Stomach (tissue), 19 donors: ENCODE measurements at places on chromosomes 11 and 22. TPM values are rescaled to one million over a fixed set of nuclear protein-coding genes. Genes with fewer than 3 reads are reported as not detected.

- no peak for DNase-seq
- H3K27me3 ChIP-seq: no peaks in the 10 kb centered on the region
- peaks cover 32% of the 10 kb centered on the region for H3K36me3 ChIP-seq
- H3K4me3 ChIP-seq: no peak overlapping the region
Observed at GRCh38 chr22:33431300-33431699, 373.1 kb upstream of the SYN3 start.

- no peaks in the 10 kb centered on the region for H3K36me3 ChIP-seq
- DNase-seq: no peak
- H3K27me3 ChIP-seq: no peaks in the 10 kb centered on the region
- no peak overlapping the region for H3K4me3 ChIP-seq
Observed at GRCh38 chr11:14140991-14141390, 178.5 kb downstream of the SPON1 start.

GRCh38 chr11:27421819-27422494 is 50.6 kb downstream of the LGR4 start:
- DNase-seq: no peak
- peaks cover 4% of the 10 kb centered on the region for H3K4me1 ChIP-seq
- H3K27ac ChIP-seq: peak overlapping the region; percentile 69
- no peaks in the 10 kb centered on the region for H3K36me3 ChIP-seq
- H3K4me3 ChIP-seq: no peak overlapping the region
- no peaks in the 10 kb centered on the region for H3K27me3 ChIP-seq

DNA sequence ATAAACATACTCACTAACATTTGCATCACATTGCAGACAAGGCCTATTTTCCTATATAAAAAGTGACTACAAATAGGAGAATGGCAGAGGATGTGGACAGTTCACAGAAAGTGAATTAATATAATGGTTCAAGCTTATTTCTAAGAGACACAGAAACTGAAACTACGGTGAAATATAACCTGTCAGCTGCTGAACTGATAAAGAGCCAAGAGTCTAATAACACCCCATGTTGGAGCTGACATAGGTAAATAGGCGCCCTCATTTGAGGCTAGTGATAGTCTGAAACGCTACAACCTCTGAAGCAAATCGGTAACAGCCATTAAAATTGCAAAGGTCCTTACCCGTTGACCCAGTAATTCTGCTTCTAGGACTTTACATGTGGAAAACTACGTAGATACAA is 14.0 kb downstream of the AP1B1 start:
- DNase-seq: no peak
- H3K36me3 ChIP-seq: peaks cover 26% of the 10 kb centered on the region
- H3K27ac ChIP-seq: no peak overlapping the region

DNA sequence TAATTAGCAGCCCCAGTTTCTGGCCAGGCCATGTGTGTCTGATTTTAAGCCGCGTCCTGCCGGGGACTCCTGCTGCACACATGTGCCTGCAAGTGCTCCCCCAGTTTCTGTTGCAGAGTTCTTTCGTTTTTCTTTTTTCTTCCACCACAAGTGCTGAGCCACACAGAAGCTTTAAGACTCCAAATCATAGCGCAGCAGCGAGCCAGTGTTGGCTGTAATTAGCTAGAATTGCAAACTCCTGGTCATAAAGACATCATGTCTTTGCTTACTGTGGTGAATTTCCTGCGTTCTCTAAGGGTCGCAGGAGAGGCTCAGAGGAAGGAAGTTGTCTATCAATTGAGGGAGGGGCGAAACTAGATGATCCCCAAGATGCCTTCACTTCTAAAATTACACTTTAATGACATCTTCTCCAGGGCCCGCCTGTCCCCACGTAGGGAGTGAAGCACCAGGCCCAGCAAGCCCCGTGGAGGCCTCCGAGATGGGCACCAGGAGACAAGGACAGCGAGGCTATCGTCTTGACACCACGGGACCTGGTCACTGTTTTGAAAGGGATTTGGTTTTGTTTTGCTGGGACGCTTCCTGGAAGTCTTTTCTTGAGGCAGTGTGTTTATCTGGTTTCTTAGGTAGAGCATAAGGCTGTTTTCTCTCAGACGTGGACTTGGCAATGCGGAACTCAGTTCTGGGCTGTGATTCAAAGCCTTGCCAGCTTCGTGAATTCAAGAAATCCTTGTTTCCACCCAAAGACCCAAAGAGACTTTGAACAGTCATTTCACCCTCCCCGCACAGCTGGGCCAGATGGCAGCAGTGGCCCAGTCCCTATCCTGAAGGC is 71.8 kb downstream of the UBASH3B start:
- no peaks in the 10 kb centered on the region for H3K36me3 ChIP-seq
- no peak overlapping the region for H3K4me3 ChIP-seq
- DNase-seq: no peak
- H3K4me1 ChIP-seq: peaks cover 15% of the 10 kb centered on the region

GRCh38 chr22:37659066-37659896 is 758 bp downstream of the PDXP start:
- H3K4me3 ChIP-seq: peak overlapping the region; percentile 94
- peak overlapping the region; percentile 58 for H3K27ac ChIP-seq
- H3K36me3 ChIP-seq: no peaks in the 10 kb centered on the region
- H3K4me1 ChIP-seq: peaks cover 54% of the 10 kb centered on the region

GRCh38 chr11:88494848-88495247 is 157.3 kb upstream of the CTSC start:
- H3K36me3 ChIP-seq: no peaks in the 10 kb centered on the region
- H3K4me3 ChIP-seq: no peak overlapping the region
- no peaks in the 10 kb centered on the region for H3K27me3 ChIP-seq
- H3K4me1 ChIP-seq: no peaks in the 10 kb centered on the region
- no peak for DNase-seq

GRCh38 chr11:131284041-131284440 is 86.4 kb upstream of the NTM start:
- no peaks in the 10 kb centered on the region for H3K36me3 ChIP-seq
- H3K27ac ChIP-seq: no peak overlapping the region
- no peaks in the 10 kb centered on the region for H3K27me3 ChIP-seq
- no peaks in the 10 kb centered on the region for H3K4me1 ChIP-seq
- no peak for DNase-seq

GRCh38 chr22:37320726-37321677 is 38.7 kb downstream of the CYTH4 start:
- no peak overlapping the region for H3K27ac ChIP-seq
- no peak for DNase-seq
- peaks cover 10% of the 10 kb centered on the region for H3K4me1 ChIP-seq
- no peaks in the 10 kb centered on the region for H3K36me3 ChIP-seq
- H3K27me3 ChIP-seq: peaks cover 85% of the 10 kb centered on the region
- no peak overlapping the region for H3K4me3 ChIP-seq

DNA sequence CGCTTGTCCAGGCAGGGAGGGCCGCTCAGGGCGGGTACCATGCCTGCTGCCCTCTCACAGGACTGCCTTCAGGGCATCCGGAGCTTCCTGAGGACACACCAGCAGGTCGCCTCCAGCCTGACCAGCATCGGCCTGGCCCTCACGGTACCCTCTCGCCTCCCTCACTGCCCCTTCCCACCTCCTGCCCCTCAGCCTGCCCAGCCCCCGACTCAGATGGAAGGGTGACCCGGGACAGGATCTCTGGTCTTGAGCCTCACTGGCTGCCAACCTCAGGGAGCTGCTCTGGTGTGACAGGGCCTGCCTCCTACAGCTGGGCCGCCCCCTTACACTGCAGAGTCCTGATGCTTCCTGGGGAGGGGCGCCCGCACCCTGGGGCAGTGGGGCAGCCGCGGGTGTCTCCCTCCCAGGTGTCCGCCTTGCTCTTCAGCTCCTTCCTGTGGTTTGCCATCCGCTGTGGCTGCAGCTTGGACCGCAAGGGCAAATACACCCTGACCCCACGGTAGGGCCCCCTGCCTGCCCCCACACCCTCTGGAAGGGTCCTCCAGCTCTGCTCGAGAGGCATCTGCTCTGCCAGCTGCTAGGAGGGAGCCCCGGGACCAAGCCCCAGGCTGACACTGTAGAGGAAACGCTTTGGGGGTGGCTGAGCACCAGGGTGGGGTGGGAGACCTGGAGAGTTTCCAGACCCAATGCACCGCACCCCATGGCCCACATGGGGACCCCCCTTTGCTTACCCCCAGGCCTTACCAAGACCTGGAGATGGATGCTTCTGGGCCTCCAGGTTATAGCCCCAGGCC is 14.6 kb downstream of the TSPAN32 start:
- H3K27ac ChIP-seq: peak overlapping the region; percentile 81
- peak; percentile 23 for DNase-seq
- peaks cover 16% of the 10 kb centered on the region for H3K4me1 ChIP-seq
- no peaks in the 10 kb centered on the region for H3K27me3 ChIP-seq
- no peaks in the 10 kb centered on the region for H3K36me3 ChIP-seq

GRCh38 chr11:64004590-64004984 is 18.3 kb downstream of the OTUB1 start:
- no peak overlapping the region for H3K27ac ChIP-seq
- H3K4me1 ChIP-seq: peaks cover 31% of the 10 kb centered on the region
- H3K4me3 ChIP-seq: no peak overlapping the region
- peaks cover 52% of the 10 kb centered on the region for H3K27me3 ChIP-seq
- no peak for DNase-seq

DNA sequence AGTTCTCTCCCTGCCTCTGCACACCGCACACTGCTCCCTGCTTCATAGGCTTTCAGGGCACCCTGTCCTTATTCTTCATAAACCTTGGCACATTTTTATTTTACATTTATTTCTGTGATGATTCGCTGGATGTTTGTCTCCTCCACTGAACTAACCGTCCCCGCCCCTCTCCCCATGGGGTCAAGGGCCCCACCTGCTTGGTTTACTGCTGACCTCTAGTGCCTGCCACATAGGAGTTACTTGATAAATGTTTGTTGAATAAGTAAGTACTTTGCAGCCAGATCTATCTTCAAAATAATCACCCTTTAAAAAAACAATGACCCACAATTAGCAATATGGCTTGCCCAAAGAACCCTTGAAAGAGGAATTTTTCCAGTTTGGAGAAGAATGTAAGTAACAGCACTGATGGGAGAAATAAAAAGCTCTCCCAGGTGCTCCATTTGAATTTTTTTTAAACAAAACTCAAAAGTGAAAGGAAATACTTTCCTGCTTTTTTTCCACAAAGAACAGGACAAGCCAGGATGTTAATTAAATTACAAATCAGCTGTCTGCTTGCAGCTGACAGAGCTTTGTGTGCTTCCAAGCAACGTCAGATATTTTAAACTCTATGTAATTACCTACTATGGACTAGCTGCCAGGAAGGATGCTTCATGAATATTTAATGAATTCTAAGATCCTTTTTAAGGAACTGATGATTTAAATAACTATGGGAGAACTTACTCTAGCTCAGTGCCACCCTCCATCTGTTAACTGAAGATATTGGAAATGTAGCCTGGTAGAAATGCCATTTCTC is 1083.6 kb downstream of the DLG2 start:
- no peaks in the 10 kb centered on the region for H3K36me3 ChIP-seq
- H3K27ac ChIP-seq: no peak overlapping the region
- DNase-seq: no peak
- no peaks in the 10 kb centered on the region for H3K27me3 ChIP-seq

GRCh38 chr11:69493931-69494821 is 12.7 kb downstream of the LINC01488 start:
- peak; percentile 38 for DNase-seq
- H3K4me3 ChIP-seq: no peak overlapping the region
- no peaks in the 10 kb centered on the region for H3K27me3 ChIP-seq
- no peaks in the 10 kb centered on the region for H3K36me3 ChIP-seq

DNA sequence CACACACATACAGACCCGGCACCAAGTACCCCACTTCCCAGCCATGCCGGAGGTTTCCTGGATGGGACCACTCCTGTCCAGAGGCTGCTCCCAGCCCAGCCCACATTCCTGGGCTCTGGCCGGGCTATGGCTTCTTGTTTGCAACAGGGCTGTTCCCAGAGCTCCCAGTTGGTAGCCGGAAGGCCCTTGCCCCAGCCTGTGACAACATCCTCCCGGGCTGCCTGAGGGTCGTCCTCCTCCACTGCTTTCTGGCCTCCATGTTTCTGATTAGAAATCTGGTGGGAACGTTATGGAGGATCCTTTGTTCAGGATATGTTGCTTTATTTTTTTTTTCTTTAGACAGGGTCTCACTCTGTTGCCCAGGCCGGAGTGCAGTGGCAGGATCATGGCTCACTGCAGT is 952 bp upstream of the CYP2D6 start:
- peaks cover 6% of the 10 kb centered on the region for H3K36me3 ChIP-seq
- H3K27ac ChIP-seq: no peak overlapping the region
- H3K4me1 ChIP-seq: peaks cover 8% of the 10 kb centered on the region
- H3K4me3 ChIP-seq: no peak overlapping the region
- no peak for DNase-seq

GRCh38 chr11:18668131-18668530 is 30.4 kb upstream of the TMEM86A start:
- no peaks in the 10 kb centered on the region for H3K4me1 ChIP-seq
- H3K4me3 ChIP-seq: no peak overlapping the region
- H3K27me3 ChIP-seq: no peaks in the 10 kb centered on the region
- no peak overlapping the region for H3K27ac ChIP-seq

GRCh38 chr11:78205691-78206090 is 17.0 kb downstream of the USP35 start:
- H3K36me3 ChIP-seq: peaks cover 76% of the 10 kb centered on the region
- no peak for DNase-seq
- no peak overlapping the region for H3K4me3 ChIP-seq
- no peaks in the 10 kb centered on the region for H3K27me3 ChIP-seq

- H3K36me3 ChIP-seq: no peaks in the 10 kb centered on the region
- no peak overlapping the region for H3K4me3 ChIP-seq
- peak overlapping the region; percentile 29 for H3K27ac ChIP-seq
- peak; percentile 21 for DNase-seq
Observed at GRCh38 chr11:1302041-1302460, 7.4 kb downstream of the TOLLIP start.

DNA sequence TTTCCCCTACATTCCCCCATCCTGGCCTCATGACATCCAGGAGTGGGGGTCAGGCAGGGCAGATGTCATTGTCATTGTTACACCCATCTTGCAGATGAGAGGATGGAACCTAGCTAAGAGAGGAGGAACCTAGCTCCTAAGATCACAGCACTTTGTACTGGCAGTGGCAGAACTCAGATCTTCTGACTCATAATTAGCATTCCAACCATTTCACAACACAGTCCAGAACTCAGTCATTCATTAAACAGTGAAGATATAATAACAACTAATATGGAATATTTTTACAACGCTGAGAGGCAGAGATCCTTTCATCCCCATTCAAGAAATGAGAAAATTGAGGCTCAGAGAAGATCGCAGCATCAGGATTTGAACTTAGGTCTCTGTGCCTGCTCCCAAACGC is 127.8 kb downstream of the CHST1 start:
- no peak for DNase-seq
- no peak overlapping the region for H3K4me3 ChIP-seq
- no peaks in the 10 kb centered on the region for H3K36me3 ChIP-seq
- H3K27me3 ChIP-seq: no peaks in the 10 kb centered on the region
- no peaks in the 10 kb centered on the region for H3K4me1 ChIP-seq

DNA sequence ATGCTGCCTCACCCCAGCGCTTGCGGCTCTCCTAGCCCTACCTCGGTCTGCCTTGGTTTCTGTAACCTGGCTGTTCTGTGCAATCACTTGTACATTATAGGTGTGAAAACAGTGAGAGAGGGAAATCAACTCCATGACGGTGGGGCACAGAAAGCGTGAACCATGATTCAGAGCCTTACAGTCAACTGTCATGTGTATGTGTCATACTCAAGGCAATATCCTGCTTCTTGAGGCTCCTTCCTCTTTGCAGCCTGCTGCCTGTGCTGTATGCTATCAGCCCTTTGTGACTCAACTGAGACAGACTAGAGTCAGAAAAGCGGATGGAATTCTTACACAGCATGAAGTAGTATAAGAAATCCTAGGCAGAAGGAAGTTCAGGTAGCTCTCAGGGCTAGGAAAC is 2.1 kb downstream of the NRIP3 start:
- H3K27me3 ChIP-seq: no peaks in the 10 kb centered on the region
- peaks cover 23% of the 10 kb centered on the region for H3K4me1 ChIP-seq
- H3K27ac ChIP-seq: no peak overlapping the region
- H3K4me3 ChIP-seq: no peak overlapping the region

Gene NUMA1
- 84.2 TPM for polyA plus RNA-seq

Gene ZP1
- polyA plus RNA-seq: 0.43 TPM

Gene APOL5
- polyA plus RNA-seq: not detected
